Stimulated activated CD8-positive, alpha-beta memory T cell treated with anti-CD3 and anti-CD28 coated beads, Interleukin-15, amount 100 ng/mL, for 4 hours (primary cell): ENCODE measurements at places on chromosomes 16 and 17.

DNA sequence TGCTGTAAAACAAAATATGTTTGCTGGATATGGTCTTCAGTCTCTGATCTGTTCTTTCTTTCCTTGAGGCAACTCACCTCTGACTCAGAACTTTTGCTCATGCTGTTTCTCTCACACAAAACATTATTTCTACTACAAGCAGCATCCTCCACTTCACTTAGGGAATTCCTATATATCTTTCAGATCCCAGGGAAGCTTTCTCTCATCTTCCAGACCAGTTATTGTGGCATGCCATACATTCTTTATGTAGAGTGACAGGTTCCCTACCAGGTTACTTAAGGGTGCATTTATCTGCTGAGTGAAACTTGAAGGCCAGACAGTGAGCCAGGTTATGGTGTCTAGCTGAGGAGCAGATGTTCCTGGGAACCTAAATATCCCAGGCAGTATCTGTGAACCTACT is 1226.0 kb downstream of the CDH8 start:
- no peak for DNase-seq

- DNase-seq, result no peak
Observed at GRCh38 chr16:64346080-64346479, 775.8 kb downstream of the CDH11 start.

DNA sequence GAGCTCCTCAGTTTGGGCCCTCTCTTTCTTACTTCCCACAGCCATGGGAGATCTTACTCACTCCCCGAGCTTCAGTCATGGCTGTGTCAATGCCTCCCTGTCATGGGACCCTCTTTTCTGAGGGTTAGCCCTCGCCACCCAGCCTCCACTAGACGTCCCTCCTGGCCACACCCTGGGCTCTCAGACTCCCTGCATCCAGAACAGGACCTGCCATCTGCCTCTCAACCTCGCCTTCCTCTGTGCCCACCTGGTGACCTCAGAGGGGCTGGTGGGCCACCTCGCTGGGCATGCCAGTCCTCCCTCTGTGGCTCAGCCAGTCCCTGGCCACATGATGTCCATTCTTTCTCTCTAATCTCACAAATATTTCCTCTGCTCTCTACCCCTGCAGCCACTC is 54.6 kb upstream of the MED9 start:
- DNase-seq, result no peak

DNA sequence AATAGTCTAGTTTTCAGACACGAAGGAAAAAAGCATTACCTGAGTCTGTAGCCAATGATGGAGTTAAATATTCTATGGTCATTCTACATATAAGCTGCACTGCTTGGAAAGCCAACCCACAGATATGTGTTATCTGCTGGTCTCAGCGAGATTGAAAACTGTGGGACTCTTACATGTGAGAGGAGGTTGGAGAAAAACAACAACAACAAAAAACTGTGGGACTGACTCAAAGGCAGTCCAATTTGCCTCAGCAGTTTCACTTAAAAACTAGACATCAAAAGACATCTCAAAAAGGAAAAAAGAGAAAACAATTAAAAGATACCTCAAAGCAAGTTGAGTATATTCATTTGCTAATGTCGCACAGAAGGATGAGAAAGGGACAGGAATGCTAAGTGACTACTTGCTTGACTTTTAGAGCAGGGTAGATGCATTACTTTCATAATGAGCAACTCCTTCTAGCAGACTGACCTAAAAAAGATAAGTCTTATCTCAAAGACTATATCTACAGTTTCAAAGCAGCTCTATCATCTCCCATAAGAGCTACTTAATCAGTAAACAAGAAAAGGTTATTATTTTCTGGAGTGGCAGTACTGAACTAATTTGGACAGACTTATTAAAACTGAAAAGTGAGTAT is 35.5 kb upstream of the ITGA2B start:
- no peak for DNase-seq

DNA sequence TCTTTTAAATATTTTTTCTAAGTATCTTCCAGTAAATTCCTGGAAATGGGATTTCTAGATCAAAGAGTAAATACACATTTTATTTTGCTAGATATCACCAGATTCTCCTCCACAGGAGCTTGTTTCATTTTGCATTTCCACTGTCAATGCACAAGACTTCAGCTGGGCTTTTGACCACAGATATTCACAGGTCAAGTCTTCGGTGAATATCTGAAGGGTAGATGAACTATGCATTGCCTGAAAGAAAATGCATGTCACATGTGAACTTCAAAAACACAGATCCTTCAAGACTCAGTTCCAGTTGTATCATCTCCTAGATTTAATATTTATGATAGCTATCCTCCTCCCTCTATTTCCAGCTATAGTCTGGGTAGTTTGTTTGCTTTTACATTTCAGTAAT is 963.6 kb upstream of the GOT2 start:
- no peak for DNase-seq

DNA sequence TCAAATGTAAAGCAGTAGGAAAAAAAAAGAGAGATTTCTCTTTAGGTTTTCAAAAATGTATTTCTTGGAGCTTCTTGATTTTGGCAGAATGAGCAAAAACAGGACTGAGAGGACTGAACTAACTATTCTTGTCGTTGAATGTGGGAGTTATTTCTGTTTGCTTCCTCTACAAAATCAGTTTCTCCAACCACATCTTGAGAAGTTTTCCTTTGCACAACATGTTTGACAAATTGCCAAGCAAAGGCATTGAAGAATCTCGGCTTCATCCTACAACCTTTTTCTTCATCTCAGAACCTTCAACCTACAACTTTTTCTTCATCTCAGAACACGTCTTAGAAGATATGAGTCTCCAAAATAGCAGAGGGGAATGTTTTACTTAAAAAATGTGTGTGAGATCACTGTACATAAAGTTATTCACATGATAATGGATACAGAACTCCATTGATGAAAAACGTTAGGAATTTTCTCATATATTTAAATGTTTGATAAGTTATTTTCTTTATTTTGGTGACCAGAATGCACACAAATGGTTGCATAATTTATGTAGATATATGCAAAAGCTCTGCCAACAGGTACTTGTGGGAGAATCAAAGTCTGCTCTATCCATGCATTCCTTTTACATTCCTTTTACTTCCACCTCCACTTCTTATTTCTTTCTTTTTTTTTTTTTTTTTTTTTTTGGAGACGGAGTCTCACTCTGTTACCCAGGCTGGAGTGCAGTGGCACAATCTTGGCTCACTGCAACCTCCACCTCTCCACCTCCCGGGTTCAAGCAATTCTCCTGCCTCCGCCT is 370.0 kb downstream of the KCNJ2 start:
- DNase-seq, result no peak

DNA sequence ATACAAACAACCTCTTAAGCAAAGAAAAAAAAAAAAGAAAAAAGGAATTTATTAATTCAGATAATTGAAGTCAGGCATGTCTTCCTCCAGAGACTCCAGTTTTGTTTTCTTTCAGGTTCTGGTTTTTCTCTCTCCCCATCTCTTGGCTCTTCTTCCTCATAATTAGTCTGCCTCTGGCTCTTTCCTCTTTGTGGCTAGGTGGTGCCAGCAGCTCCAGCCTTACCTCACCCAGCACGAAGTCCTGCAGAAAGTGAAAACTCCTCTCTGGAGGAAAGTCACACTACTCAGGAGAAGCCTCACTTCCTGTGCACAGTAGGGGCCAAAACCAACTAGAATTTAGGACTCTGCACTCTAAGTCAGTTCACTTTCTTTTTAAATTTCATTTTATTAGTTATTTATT is 10.3 kb upstream of the NFAT5 start:
- no peak for DNase-seq

- DNase-seq, result no peak
Observed at GRCh38 chr17:32904891-32905290, 23.1 kb upstream of the TMEM98 start.

DNA sequence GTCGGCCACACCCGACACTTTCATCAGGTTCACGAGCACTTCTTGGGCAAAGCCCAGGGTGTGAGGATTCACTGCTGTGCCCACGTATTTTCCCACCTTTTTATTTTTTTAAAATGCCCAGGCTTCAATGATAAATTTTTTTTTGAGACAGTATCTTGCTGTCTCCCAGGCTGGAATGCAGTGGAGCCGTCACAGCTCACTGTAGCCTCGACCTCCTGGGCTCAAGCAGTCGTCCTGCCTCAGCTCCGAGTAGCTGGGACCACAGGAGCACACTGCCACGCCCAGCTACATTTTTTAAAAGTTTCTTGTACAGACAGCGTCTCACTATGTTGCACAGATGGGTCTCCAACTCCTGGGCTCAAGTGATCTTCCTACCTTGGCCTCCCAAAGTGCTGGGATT is 17.8 kb downstream of the UTS2R start:
- DNase-seq, result no peak

DNA sequence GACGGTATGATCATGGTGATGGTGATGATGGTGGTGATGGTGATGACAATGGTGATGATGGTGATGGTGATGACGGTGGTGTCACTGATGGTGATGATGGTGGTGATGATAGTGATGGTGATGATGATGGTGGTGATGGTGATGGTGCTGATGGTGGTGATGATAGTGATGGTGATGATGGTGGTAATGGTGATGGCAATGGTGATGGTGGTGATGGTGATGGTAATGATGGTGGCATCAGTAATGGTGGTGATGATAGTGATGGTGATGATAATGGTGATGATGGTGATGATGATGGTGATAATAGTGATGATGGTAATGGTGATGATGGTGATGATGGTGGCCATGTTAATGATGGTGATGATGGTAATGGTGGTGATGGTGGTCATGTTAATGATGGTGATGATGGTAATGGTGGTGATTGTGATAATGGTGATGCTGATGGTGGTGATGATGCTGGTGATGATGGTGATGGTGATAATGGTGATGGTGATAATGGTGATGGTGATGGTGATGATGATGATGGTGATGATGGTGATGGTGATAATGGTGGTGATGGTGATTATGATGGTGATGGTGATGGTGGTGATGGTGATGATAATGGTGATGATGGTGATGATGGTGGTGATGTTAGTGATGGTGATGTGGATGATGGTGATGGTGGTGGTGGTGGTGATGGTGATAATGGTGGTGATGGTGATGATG is 107.2 kb downstream of the C16orf95 start:
- no peak for DNase-seq

DNA sequence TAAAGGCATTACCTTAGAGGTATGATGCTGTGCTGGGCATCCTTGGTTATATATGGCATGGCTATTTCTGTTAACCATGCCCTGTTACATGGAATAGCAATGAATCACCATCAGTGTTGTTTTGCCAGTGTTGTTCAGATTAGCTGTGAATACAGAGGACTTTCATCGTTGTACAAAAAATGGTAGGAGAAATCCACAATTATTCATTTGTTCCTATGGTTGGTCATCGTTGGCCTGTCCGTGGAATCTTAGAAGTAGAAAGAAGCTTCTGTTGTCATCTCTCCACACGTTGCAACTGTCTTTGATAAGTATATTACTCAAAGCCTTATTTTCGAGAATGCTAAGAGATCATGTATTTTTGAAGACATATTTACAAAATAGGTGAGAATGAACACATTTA is 114.3 kb upstream of the CACNG5 start:
- DNase-seq, result no peak

DNA sequence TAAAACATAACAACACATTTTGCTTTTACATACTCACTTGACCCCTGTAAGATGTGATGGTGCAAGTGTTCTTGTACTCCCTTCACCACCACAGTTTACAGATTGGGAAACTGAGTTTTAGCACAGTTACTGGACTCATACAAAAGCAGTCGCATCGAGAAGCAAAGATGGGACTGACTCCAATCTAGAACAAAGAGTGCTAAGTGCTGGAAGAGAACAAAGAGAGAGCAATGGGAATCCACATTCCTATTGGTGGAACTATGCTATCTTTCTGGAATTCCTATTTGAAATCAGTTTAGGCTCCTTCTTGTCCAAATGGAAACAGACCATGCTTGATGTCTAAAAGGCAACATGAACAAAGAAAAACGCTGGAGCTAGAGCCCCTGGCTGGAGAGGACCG is 9.1 kb downstream of the TOM1L2 start:
- DNase-seq, result no peak

- DNase-seq, result no peak
Observed at GRCh38 chr16:3194792-3195191, 6.8 kb downstream of the OR1F1 start.
